Stimulated activated naive CD8-positive, alpha-beta T cell treated with anti-CD3 and anti-CD28 coated beads, Interleukin-15, Interleukin-2, amounts not matched to agents 100 U/mL and 50 U/mL, for 24 hours (primary cell): ENCODE measurements at places on chromosomes 4 and X.

- DNase-seq: no peak
These were observed 489.1 kb downstream of the SMARCA1 start for GRCh38 chrX:129034196-129034595.

DNA sequence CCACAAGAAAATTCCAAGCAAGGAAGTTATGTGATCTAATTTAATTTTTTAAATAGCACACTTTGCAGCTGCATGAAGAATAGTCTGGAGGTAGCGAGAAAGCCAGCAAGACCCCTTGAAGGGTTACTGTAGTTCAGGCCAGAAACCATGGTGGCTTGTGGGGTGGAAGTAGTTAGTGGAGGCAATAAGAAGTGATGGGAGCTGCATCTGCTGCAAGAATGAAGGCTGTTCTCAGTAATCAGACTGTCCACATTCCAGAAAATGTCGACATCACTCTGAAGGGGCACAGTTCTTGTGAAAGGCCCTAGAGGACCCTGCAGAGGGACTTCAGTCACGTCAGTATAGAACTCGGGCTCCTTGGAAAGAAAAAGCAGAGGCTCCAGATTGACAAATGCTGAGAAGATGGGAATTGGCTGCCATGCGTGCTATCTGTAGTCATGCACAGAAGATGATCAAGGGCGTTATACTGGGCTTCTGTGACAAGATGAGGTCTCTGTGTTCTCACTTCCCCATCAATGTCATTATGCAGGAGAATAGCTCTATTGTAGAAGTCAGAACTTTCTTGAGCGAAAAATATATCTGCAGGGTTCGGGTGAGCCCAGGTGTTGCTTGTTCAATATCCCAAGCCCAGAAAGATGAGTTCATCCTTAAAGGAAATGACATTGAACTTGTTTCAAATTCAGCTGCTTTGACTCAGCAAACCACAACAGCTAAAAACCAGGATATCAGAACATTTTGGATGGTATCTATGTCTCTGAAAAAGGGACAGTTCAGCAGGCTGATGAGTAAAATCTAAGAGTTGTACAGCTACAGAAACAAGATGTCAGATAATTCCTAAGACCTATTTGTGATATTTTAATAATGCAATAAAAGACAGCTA, 254.2 kb downstream of the CBR4 start:
- no peak for DNase-seq

DNA sequence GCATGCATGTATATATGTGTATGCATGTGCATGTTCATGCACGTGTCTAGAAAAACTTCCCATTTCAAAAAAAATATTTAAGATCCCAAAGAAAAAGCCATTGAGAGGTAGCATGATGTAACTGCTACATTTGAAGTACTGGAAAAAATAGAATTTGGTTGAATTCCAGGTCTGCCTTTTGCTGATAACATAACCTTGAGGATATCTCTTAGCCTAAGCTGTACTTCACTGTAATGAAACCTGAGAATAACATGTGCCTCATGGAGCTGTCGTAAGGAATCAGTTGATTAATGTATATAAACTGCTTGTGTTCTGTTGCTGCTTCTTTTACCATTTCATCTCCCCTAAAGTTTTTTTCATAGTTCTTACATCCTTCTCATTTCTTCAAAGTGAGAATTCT, 351.8 kb downstream of the GRIA2 start:
- no peak for DNase-seq

GRCh38 chr4:114385195-114385985, 213.2 kb upstream of the UGT8 start:
- no peak for DNase-seq

- DNase-seq: no peak
These were observed 148.8 kb upstream of the EDNRA start for GRCh38 chr4:147332091-147332490.

DNA sequence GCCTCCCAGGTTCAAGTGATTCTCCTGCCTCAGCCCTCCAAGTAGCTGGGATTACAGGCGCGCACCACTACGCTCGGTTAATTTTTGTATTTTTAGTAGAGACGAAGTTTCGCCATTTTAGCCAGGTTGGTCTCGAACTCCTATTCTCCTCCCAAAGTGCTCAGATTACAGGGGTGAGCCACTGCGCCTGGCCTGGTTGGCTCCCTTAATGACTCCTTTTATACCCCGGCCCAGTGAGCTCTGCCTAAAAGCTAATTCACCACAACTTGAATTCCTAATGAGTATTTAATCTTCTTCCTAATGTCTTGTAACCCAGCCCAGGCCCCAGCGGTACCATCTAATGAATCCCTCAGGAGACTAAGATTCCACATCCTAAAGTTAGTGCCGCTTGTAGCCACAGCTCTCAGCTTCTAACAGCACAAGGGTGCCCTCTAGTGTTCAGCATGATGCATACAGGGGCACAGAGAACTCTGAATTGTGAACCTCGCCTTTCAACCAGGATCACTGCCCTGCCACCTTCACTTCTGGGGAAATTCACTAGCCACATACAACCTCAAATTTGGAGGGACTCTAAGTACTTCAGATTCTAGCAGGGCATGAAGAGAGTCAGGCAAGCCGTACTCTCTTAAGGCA, 89.5 kb downstream of the OR13H1 start:
- peak; percentile 35 for DNase-seq

DNA sequence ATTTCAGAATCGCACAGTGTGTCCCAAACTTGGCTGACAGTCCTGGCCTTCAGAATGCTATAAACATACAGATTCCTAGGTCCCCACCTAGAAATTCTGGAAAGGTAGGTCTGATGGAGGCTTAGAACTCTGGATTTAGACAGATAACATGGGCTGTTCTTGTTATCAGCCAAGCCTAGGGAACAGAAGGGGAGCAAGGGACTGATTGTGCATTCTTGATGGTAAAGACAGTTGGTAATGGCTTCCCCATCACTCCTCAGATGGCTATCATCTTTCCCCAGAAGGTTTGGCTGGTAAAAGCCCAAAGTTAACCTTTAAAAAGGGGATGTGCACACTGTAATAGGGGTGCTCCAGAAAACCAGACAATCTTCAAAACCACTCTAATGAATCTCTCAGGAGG, 35.7 kb downstream of the DIPK2B start:
- DNase-seq: no peak

GRCh38 chr4:6035786-6036185, 17.6 kb upstream of the C4orf50 start:
- DNase-seq: no peak

DNA sequence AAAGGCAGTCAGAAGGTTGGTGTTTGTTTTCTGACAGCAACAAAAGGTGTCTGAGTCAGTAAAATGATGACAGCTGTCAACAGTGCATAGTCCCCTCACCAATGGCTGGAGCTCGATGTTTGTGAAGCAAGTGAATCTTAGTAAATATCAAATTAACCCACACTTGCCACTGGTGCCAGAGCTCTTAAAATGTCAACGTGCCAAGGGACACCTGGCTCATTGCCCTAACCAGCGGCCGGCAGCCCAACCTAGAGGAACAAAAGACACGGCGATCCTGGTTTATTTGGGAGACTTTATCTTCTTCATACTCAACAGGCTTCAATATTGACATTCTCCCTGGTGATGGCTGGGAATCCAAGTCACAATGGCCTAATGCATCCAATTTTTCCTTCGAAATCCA, 143.4 kb downstream of the CPEB2 start:
- DNase-seq: no peak

GRCh38 chr4:78602334-78602733, 50.8 kb downstream of the ANXA3 start:
- DNase-seq: no peak
